GOT3 (cell line): ENCODE measurements at places on chromosomes 1 and 21.

DNA sequence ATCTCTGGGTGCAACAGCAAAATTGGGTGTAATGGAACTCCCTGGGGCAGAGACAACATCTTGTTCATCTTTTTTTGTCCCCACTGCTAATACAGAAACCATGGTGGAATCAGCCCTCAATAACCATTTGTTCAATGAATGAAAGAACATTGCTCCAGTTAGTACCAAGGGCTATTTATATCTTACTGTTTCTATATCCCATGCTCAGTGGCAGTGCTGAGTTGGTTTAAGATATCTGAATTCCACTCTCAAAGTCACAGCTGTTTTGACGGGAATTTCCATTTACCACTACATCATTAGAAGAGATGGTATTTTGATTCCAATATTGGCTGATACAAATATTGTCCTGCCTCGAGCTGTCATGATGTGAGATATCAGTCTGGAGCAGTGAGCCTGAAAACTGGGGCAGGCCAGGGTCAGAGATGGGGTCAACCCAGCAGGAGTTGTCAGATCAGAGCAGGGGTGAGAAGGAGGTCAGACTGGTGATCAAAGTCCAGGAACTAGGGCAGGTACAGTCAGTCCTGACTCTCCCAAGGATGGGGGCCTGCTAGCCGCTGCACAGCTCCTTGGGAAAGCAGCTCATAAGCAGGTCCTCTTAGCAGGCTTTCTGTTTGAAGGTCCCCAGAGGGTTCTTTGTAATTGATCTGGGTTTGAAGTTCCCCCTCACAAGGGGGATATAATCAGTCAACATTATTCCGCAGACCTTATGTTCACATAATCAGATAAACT lies 5.8 kb upstream of the PHC2 start:
- DNase-seq, result no peak

- no peak for DNase-seq
These were observed 256.7 kb downstream of the COL11A1 start for GRCh38 chr1:102851616-102852015.

GRCh38 chr1:214718724-214719123 lies 115.7 kb downstream of the CENPF start:
- no peak for DNase-seq

GRCh38 chr1:38888423-38889333 lies 7.3 kb upstream of the GJA9 start:
- DNase-seq, result no peak

GRCh38 chr1:93567255-93567918 lies 114.2 kb downstream of the BCAR3 start:
- DNase-seq, result no peak

DNA sequence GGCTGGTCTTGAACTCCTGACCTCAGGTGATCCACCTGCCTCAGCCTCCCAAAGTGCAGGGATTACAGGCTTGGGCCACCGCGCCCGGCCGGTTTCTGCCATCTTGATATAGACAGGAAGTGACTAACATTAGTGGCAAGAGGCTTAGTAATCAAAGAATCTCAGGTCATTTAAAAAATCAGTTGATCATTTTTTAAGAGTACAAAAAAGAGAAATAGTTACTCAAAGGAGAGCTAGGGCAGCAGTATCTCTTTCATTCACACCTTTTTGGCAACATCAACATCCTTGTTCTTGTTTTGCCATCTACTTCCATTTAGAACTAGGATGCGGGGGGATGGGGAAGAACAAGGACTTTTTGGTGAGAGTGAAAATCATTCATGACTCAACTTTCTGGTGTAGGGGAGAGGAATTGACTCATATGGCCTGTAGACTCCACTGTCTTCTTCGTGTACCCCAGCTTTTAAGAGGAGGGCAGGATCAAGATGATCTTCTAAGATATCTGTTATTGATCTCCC lies 8.8 kb downstream of the FCRLB start:
- DNase-seq, result no peak

DNA sequence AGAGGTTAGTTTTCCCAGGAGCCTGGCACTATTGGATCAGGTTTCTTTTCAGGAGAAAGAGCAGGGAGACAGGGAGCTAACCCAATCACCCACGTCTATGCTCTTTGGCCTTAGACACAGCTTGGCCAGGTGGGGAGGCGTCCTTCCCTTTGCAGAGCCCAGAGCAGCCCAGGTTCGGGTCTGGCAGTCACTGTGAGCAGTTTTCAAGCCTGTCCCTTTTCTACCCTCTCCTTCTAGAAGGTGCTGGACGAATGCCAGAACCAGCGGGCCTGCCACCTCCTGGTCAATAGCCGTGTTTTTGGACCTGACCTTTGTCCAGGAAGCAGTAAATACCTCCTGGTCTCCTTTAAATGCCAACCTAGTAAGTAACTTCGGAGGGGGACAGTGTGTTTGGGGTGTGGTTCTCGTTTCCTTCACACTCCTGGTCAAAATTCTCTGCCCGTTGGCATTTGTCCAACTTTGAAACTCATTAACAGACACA lies 44.9 kb downstream of the EVA1C start:
- DNase-seq, result no peak

- no peak for DNase-seq
These were observed 110.5 kb upstream of the UBE2U start for GRCh38 chr1:64092851-64093371.

- no peak for DNase-seq
These were observed 53.7 kb upstream of the RIPK4 start for GRCh38 chr21:41820384-41821080.

DNA sequence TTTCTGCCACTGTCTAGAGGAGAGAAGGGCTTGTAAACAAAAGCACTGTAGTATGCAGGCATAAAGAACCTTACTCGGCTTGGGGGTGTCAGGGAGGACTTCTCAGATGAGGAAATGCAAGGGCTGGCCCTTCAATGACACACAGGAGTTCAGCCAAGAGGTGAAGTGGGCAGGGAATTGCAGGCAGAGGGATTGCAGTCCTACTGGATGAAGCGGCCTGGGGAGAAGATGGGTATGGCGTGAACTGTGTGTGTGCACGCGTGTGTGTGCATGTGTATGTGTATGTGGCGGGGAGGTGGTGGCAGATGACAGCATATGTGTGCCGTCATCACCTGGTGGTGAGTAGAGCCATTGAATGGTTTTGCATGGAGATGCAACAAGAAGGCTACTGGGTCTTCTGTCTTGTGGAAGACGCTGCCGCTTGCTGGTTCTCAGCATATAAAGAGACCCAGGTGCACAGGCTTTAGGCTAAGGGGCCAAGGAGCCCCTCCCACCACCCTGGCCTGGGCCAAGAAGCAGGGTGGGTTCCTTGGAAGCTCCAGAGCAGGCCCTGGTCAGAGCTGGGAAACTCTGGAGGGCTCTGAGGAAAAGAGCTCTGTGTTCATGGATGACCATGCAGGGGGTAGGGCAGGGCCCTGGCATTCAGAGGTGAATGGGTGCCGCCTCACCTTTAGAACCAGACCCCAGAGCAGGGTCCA lies 4.1 kb upstream of the EPS8L3 start:
- DNase-seq, result no peak

GRCh38 chr1:121483961-121484424 lies 299.2 kb downstream of the SRGAP2C start:
- no peak for DNase-seq

DNA sequence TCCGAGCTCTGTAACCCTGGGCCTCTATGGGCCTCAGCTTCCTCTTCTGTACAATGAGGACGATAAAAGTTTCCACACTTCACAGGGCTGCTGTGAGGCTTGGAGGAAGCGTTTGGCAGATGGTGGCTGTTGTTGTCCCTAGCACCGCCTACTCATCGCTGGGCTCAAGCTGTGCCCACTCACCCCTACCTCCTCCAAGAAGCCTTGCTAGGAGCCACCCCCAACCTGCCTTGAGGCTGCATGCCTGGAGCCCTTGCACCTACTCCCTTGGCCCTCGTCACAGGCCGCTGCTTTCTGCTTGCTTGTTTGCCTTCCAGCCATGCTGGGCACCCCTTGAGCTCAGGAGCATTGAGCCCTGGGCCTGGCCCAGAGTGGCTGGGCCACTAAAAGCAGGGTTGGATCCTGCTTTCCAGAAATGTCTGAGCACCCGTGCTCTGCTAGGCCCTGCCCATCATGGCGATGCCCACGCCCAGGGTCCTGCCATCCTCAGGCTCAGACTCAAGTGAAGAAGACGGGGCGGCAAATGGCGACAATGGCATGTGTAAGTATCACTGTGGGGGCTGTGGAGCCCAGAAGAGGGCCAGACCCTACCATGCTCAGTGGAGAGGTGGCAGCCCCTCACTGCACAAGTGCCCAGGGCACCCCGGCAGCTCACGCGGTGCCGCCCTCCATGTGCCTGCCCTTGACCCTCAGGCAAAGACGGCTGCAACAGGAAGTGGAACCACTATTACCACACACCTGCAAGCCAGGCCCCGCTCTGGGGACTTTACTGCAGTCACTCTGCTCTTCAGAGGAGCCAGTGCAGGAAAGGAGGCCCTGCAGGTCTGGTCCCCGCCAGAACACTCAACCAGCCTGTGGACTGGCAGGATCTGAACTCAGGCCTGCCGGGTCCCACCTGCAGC lies 9.5 kb downstream of the SH3BGRL3 start:
- DNase-seq, result no peak

DNA sequence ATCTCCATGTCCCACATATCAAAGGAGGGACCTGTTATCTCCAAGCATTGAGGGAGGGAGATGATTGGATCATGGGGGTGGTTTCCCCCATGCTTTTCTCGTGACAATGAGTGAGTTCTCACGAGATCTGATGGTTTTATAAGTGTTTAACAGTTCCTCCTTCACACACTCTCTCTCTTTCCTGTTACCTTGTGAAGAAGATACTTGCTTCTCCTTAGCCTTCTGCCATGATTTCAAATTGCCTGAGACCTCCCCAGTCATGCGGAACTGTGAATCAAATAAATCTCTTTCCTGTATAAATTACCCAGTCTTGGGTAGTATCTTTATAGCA lies 91.6 kb downstream of the DDAH1 start:
- DNase-seq, result no peak

GRCh38 chr21:32829504-32829903 lies 57.9 kb upstream of the PAXBP1 start:
- DNase-seq, result no peak

DNA sequence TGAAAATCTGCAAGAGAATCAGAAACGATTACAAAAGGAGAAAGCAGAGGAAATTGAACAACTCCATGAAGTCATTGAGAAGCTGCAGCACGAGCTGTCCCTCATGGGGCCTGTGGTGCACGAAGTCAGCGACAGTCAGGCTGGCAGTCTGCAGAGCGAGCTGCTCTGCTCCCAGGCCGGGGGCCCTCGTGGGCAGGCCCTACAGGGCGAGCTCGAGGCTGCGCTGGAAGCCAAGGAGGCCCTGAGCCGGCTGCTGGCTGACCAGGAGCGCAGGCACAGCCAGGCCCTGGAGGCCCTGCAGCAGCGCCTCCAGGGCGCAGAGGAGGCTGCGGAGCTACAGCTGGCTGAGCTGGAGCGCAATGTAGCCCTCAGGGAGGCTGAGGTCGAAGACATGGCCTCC lies 47.5 kb upstream of the DIP2A start:
- DNase-seq, result no peak

DNA sequence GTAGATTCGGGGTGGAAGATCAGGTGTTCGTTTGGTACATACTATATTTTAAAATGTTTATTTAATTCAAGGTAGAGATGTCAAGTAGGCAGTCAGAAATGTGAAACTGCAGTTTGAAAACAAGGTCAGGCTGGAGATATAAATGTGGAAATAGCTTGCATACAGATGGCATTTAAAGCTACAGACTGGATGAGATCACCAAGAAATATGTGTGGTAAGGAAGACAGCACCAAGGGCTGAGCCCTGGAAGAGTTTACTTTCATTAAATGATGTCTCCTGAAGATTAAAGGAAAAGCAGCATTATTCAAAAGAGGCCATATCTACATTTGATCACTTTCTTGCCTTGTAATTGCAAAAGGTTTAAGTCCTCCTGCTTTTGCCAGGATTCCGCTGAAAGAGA lies 271.3 kb downstream of the PTBP2 start:
- DNase-seq, result no peak

GRCh38 chr1:233304489-233305102 lies 9.1 kb upstream of the PCNX2 start:
- DNase-seq, result no peak

GRCh38 chr21:14814991-14815390 lies 249.8 kb downstream of the NRIP1 start:
- DNase-seq, result no peak

DNA sequence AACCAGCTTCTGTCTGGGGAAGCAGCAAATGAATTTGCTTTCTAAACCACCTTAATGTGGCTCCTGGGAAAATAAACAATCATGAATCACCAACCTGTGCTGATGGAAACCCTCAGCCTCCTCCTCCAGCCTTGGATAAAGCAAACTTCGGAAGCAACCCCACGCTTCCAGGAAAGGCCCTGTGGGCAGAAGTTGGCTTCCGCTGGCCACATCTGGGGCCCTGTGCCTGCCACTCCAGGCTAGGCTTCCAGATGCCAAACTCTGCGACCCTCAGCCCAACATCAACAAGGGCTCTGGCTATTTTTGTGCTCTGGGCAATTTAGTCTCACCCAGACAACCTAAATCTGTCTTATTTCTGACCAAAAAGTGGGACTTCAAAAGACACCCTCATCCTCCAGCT lies 6.2 kb upstream of the OXCT2 start:
- no peak for DNase-seq

DNA sequence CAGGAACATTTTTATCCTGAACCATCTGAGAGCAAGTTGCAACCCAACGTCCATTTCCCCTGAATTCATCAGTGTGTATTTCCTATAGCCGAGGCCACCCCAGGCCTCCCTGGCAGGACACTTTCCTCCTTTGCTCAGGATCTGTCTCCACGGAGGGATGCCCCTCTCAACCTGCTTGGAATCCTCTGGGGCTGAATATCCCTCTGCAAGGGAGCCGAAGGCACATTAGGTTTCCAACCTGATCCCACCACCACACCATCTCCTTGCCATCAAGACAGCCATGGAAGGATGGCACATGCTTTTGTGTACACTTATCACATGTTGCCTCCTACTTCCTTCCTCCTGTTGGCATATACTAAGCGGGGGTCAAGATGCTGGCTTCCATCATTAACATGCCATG lies 74.8 kb upstream of the EDN2 start:
- no peak for DNase-seq

- no peak for DNase-seq
These were observed 1013.2 kb downstream of the MRPL39 start for GRCh38 chr21:24594082-24594481.

GRCh38 chr1:236141447-236142252 lies 689 bp upstream of the GPR137B start:
- peak; percentile 57 for DNase-seq

DNA sequence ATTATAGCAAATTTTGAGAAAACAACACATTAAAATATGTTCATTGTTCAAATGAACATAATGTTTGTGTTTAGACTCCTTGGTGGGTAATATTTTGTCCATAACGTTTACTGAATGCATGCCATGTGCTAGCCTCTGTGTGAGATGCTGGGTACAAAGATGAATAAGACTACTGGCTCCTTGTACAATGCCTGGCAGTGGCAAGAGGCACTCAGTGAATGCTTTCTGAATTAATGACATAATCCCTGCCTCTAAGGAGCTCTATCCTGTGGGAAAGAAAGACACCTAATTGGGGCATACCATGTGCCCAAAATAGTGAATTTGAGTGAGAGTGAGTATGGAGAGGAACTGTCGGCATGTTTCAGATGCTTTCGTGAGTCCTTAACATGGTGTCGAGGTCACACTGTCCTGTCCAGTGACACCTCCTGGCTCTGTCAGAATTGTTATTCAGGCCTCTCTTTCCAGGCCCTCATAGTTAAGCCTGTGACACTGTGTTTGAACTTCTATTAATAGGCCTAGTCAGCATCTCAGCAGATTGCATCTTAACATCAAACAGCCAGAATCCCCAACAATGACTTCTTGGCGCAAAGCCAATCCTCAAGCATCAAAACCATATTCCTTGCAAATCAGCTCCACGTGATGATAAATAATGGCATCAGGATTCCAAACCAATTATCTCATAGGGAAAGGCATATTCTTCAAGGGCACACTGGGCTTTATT lies 32.8 kb upstream of the S1PR1 start:
- no peak for DNase-seq

- DNase-seq, result no peak
These were observed 31.7 kb upstream of the TRIM17 start for GRCh38 chr1:228448372-228448771.
